Tibial artery (tissue), 4 donors: ENCODE measurements at places on chromosomes 2 and 18.

DNA sequence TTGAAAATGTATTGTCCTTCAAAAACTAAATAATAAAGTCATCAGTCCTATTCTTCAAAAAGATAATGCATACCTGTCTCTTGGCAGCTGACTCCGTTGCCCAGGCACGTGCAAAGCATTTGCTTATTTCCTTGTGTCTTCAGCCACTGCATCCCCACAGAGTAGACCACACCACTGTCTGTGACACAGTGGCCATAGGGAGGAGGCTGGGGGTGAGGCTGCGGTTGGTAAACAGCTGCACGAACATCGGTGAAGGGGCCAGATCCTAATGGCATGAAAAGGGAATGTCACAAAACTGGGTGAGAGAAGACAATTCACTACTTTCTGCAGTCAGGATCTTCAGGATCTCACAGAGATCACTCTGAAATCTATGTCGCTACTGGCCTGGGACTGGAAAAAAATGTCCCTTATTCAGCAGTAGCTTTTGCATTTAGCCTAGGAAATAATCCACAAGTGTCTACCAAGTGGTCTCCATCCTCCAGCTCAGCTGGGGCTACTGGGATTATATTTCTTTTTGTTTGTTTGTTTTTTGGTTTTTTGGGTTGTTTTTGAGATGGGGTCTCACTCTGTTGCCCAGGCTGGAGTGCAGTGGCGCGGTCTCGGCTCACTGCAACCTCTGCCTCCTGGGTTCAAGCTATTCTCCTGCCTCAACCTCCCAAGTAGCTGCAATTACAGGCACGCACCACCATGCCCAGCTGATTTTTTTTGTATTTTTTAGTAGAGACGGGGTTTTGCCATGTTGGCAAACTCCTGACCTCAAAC, 10.7 kb downstream of the FN1 start:
- no peak for DNase-seq

DNA sequence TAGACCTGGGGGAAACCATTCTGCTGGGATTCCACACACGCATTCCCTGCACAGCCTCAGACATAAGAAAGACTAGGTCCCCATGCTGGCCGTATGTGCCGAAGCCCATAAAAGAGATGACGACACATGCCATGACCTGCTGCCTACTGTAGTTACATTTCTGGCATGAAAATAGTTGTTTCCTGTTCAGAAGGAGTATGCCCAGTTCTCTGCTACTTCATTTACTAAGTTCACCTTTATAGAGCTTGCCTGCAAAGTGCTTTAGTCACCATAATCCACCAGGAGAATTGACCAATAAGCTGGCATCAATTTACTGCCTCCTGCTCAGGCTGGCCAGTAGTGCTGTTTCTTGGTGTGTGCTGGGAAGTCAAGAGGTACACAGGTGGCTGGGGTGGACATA, 150.2 kb upstream of the ALPP start:
- no peak for DNase-seq

GRCh38 chr2:173472112-173472511, 117.4 kb downstream of the CDCA7 start:
- no peak for DNase-seq

GRCh38 chr2:133424876-133425275, 143.4 kb downstream of the NCKAP5 start:
- no peak for DNase-seq

DNA sequence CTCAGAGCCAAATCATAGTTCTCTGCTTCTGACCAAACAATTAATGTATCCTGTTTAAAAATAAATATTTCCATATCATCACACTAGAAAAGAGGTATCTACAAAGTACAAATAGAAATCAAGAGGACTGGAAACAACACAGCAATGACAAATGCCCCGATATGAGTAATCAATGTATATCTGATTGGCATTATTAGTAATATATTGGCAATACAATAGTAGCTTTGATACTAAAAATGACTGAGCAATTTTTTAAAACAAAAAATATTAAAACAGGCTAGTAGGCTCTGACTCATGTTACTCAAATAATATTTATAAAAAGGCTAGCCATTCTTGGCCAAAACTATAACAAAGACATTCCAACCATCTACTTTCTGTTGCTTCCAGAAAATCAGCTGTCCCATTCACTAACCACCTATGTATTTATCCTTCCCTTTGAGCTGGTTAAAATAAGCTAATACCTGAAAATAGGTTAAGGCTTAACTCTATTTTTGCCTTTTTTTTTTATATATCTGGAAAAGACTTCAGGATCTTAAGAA, 13.3 kb downstream of the PPP4R3B start:
- no peak for DNase-seq

DNA sequence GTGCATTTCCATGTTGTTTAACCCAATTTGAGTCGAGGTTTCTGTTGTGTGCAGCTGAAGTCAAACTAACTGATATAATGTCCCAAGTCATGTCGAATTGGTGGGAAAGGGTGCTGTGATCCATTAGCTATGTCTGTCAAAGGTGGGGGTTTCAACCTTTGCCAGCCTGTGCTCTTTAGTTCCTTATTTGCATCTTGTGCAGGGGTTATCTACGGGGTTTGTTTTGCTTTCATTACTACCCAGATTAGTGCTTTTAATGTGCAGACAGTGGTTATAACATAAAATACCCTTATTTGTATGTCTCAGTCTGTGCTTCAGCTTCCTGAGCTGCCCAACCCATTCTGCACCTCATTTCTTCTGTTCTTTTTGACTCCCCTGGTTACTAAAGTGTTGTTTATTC, 271.9 kb upstream of the CXCR4 start:
- DNase-seq: no peak

- no peak for DNase-seq
These were observed 276.2 kb upstream of the EPHA4 start for GRCh38 chr2:221848286-221848685.

- DNase-seq: no peak
These were observed 205.1 kb downstream of the RND3 start for GRCh38 chr2:150282357-150282756.
